ENCODE measurements at places on chromosomes 4 and X.

GRCh38 chr4:38780833-38781484, 1.8 kb downstream of the TLR10 start:
- no peak for DNase-seq

DNA sequence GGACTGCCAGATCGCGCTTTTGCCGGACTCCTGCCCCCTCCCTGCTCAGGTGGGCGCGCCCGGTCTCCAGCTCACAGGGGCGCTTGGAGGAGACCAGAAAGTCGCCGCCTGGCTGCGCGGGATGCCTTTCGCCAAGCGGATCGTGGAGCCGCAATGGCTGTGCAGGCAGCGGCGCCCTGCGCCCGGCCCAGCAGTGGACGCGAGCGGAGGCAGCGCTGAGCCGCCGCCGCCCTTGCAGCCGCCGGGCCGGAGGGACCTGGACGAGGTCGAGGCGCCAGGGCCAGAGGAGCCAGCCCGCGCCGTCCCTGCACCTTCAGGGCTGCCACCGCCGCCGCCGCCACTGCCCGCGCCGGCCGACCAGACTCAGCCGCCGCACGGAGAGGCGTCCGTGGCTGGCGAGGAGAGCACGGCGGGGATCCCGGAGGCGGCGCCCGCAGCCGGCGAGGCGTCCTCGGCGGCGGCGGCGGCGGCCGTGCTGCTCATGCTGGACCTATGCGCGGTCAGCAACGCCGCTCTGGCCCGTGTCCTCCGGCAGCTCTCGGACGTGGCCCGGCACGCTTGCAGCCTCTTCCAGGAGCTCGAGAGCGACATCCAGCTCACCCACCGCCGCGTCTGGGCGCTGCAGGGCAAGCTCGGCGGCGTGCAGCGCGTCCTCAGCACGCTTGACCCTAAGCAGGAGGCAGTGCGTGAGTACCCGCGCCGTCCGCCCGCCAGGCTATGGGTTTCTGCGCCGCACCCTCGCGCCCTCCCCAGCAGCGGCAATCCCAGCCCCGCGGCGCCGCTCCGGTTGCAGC, 834 bp downstream of the NHS start:
- no peak for DNase-seq

GRCh38 chr4:143109376-143109775, 75.3 kb upstream of the USP38 start:
- DNase-seq = no peak

GRCh38 chr4:101259876-101260275, 87.5 kb downstream of the PPP3CA start:
- DNase-seq = no peak

- DNase-seq = no peak
These were observed 44.9 kb upstream of the NAP1L5 start for GRCh38 chr4:88742561-88742960.

DNA sequence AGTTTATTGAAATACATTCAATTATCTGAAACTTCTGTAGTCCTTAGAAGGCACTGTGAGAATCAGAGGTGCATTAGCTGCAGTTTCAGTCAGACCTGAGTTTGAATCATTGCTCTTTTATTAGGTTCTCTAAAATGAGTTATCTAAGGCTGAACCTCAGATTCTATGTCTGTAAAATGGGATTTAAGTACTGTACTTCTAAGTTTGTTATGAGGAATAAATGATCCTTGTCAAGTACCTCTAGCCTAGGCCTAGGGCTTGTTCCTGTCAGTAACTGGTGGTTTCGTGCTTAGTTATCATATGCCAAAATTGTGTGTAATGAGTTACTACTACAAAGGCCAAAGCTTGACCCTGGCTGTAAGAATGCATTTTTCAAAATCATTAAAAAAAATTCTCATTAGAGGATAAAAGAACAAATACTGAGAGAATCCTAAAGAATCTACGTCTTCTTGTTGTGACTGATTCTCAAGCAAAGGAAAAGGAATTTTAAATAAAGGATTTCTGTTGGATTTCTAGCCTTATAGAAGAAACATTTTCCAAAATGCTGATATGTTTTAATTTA, 65.8 kb downstream of the SLIT2 start:
- DNase-seq = no peak

DNA sequence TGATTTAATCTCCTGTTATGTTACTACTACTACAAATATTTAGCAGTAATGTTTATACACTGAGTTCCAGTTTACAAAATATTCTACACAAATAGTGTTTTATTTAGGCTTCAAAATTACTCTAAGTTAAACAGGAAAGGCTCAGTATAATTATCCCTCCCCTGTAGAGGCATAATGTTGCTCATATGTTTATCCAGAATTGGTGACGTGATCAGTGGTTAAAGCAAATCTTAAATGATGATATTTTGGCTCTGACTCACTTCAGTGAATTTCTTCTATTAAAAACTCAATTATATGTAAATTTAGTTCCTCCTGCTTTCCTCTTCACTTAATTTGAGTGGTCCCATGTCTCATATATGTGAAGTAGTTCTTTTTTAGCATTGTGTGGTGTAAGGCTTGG, 438.5 kb downstream of the ADGRL3 start:
- no peak for DNase-seq

GRCh38 chr4:53309321-53310040, 56.4 kb downstream of the SCFD2 start:
- DNase-seq = no peak

- no peak for DNase-seq
These were observed 269.2 kb downstream of the HNRNPD start for GRCh38 chr4:82104578-82104977.

DNA sequence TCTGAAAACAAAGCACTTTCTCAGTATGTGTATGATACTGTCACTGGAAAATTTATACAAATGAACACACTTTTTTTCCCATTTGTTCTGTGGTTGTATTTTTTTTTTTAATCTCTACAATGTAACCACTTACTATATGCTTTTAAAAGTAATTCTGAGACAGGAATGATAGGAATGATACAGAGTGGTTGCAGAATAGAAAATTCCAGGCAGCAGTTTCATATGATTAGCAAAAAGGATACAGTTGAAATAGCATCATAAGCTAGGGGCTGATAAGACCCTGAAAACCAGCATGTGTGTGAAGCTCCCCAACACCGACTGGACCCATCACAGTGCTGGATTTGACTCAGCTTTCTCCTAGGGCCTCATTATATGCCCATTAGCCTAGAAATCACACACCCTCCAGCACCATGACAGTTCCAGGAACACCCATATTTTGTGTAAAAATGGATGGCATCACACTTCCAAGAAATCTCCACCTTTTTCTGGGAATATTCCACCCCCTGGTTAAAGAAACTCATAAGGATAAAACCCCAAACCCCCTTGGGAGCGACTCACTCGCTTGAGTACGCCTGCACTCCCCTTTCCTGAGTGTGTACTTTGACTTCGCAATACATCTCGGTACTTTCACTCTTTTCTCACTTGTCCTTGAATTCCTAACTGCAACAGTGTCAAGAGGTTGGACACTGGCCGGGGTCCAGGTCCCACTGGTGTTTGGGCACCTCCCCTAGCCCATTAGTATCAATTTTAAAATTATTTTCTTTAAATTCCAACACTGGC, 77.4 kb upstream of the AGA start:
- DNase-seq = no peak

DNA sequence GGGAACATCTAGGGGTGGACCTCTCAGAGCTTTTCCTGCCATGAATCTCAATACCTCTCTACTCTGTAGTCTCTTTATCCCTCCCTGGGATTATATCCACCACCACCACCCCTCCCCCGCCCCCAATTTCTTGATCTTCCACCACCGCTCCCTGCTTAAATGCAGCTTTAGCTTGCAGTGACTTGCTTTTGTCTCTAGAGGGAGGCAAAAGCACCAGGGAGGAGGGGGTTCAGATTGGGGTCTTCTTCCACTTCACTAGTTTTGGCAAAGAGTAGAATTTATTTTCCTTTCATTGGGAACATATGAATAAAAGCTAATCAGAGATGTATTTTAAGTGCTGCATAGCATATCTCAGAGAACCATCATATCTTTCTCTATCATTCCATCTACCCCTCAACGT, 5.5 kb downstream of the ARHGAP36 start:
- no peak for DNase-seq

DNA sequence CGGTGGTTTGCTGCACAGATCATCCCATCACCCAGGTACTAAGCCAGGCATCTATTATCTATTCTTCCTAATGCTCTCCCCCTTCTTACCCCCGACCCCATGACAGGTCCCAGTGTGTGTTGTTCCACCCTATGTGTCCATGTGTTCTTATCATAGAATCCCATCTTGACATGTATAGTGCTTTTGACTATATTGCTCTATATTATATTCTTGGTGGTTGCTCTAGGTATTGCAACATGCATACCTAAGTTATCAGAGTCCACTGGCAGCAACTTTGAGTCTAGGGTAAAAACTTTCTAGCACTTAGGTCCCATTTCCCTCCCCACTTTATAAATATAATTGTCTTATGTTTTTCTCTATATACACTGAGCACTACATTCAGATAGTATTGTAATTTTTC, 170.3 kb downstream of the TBX22 start:
- DNase-seq = no peak

DNA sequence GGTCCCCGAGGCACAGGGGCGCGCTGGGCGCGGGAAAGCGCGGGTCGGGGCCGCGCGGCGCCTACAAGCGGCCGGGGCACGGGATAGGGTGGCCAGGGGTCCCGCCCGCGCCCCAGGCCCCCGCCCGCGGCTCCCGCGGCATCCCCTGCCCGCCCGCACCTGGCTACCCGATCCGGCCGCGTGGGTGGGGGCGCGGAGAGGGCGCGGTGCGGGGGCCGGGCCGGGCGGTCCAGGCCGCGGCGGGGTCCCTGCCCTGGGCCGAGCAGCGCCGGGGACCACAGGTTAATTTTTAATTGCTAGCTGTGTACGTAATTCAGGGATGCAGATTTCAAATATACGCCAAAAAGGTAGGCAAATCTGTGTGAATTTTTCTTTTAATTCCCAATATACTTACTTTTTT, 44.3 kb upstream of the FAM47C start:
- no peak for DNase-seq

DNA sequence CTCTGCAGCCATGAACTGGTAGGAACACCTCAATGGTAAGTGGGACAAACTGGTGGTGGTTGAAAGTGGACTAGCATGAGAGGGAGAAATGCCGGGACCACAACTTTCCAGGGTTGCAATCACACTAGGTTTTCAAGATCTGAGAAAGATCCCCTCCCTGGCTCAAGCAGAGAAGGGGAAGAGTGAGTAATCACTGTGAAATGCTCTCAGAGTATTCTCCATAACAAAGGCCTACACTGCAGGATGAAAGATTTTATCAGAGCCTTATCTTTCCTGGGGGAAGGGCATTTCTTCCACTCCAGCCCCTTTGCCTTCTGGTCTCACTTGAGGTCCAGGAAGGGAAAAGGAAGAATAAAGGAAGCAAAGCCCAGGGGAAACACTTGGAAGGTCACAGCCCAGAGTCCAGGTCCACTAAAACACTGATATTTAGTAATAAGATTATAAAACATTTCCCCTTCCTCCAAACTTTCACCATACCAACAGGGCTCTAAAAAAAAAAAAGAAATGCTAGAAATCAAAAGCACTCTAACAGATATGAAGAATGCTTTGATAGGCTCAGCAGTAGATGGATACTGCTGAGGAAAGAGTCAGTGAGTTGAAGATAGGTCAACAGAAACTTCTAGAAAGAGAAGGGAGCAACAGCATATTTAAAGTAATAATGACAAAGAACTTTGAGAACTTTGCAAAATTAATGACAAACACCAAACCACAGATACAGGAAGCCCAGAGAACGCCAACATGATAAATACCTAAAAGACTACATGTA, 95.9 kb downstream of the WDFY3 start:
- no peak for DNase-seq

GRCh38 chr4:36740796-36741310, 459.4 kb downstream of the DTHD1 start:
- DNase-seq = peak; percentile 10

- DNase-seq = no peak
These were observed 82.8 kb upstream of the BOD1L1 start for GRCh38 chr4:13710246-13710885.

DNA sequence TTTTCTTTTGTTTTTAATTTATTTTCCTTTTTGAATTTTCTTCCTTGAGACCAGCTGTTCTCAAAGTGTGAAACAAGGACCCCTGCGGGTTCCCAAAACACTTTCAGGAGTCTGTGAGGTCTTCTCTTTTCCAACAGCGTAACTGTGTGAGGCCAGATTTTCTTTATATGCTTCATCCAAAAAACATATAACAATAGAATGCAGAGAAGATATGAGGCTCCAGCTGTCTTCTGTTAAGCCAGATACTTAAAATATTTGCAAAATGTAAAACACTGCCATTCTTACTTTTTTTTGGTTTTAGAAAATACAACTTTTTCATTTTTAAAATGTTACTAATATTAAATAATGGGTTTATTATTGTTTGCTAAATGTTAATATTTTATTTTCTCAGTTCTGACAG, 27.8 kb downstream of the USP38 start:
- no peak for DNase-seq

DNA sequence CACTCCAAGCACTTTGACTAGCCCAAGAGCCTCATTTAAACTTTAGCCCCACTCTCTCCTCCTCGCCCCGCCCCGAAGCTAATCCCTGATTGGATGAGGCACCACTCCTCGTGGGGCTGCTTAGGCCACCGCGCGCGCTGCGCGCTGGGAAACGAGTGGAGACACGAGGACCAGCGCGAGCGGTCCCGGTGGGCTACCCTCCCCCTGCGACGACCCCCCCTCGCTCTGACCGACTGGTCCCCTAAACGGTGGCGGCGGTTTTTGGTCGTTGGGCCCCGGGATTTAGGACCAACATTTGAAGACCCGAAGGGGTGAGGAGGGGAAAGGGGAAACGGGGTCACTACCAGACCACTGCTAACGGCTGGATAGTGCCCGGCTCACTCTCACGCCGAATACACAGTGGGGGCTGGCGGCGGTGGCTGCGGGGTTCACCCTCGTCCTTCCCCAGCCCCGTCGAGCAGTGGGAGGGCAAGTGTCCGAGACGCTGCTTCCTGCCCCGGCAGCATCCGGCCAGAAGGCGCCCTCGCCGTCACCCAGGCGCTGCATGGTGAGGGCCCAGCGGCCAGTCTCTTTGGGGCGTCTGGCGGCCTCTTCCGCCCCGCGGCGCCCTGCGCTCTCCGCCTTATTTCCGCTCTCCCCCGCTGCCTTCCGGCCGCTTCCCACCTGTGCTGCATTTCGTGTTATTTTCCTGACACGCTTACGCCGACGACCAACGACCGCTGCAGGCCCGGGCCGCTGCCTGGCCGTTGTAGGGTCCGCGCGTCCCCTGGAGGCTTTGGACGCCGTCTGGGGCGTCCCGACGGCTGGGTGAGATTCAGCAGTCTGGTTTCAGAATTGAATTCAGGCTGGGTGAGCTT, at the start of gene RBM46:
TSS of gene RBM46 (plus strand) at position 147 of the 857 bp plus-strand sequence. CDS start 15,481 bp downstream, outside the sequence.
- no peak for DNase-seq

DNA sequence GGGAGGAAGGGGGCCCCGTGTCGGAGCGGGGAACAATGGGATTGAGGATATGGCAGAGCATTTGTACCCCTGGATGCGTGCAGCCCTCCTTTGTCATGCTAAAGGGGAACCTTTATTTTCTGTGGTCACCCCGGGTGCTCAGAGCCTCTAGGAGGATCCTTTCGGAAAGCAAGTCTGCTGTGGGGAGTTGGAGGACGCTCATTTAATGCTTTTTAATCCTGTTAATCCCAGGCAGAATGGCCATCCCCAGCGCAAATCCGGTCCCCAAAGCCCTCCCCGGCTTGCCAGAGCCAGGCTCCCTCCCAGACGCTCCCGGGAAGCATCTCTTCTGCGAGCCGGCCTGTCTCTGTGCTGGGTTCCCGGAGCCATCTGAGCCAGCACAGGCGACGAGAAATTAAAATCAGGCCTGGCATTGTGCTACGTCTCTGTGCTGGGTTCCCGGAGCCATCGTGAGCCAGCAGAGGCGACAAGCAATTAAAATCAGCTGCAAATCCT, 113.2 kb upstream of the PPP2R3B start:
- no peak for DNase-seq

- no peak for DNase-seq
These were observed 4.1 kb downstream of the TEX13B start for GRCh38 chrX:107978071-107978470.

All from DMS153 (cell line).